ENCODE measurements at places on chromosomes 3 and 15.

GRCh38 chr3:153628591-153628990 lies 466.6 kb downstream of the RAP2B start:
- peak; percentile 12 for DNase-seq

GRCh38 chr3:117238806-117239205 lies 529.2 kb downstream of the TUSC7 start:
- no peak for DNase-seq

GRCh38 chr3:50617096-50617791 lies at the start of gene MAPKAPK3:
Gene MAPKAPK3 (plus strand): TSS chr3:50617151. CDS start chr3:50617566, 415 bp downstream.
- peak; percentile 34 for DNase-seq

GRCh38 chr3:115577000-115577399 lies 46.3 kb upstream of the GAP43 start:
- no peak for DNase-seq

DNA sequence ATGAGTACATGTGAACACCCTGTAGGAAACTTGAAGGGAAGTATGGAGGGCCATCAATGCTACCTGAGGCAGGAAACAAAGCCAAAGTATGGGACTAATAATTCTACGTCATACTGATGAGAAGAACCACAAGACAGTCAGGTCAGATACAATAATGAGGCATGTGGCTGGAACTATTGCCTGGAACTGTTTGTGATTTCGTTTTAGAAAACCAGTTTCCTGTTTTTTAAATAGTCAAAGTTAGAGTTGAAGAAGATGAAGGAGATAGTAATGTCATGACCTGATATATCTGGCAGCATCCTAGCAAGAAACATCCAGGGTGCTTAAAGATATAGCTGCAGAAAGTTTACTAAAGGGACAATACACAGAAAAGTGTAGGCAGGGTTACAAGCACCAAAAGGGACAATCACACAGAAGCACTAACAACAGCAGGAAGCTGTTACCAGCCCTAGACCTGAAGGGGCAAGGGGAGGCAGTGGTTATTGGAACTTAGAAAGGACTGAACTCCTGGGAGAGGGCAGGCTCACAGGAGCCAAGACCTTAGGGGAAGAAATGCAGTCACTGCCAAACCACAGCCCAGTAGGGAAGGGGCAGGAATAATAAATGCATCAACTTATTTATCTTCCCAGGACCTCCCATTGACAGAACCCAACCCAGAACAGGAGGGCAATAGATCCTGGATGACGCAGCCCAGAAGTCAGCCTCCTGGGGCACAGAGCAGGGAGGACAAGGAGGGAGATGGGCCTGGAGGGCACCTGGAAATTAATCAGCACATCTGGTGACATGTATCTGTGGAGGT lies 302.1 kb upstream of the STT3B start:
- DNase-seq, result peak; percentile 25

DNA sequence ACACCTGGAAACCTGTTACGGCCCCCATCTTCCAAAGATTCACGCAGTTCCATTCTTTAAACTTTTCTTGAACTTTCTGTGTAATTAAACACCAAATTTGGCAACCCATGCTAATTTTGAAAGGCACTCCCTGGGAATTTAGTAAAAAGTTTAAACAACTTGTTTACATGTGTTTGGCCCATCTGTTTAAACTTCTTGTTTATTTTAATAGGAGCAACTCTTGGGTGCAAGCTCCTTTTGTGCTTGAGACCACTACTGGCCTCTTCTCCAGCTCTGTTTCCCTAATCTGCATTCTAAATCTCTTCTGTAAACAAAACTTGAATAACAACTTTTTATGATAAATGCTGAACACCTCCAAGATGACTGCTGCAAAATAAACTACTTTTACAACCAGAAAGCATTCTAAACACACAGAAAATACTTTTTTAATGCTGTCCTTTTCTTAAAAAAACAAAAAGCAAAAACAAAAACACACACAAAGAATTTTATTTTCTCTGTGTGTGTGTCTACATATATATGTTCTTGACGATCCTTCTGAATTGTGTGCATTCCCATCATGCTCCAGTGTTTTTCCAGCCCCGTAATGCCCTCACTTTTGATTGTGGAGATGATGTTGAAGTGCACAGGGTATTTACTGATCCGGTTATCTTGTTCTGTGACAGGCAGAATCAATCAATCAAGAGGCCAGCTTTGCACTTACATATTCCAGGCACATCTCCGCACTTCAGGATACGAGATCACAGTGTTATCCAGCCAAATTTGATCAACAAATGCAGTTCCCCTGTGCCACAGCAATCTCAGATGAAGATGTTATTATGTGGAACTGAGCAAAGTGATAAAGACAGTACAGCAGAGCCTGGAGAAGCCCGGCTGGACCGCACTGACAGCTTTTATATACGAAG lies 416.9 kb downstream of the FOXP1 start:
- no peak for DNase-seq

Measured in CD4-positive, alpha-beta T cell treated with Interleukin-2 at 100 ng/mL for 4 hours (primary cell).